H7 (cell line): ENCODE measurements at places on chromosomes 12 and 14.

DNA sequence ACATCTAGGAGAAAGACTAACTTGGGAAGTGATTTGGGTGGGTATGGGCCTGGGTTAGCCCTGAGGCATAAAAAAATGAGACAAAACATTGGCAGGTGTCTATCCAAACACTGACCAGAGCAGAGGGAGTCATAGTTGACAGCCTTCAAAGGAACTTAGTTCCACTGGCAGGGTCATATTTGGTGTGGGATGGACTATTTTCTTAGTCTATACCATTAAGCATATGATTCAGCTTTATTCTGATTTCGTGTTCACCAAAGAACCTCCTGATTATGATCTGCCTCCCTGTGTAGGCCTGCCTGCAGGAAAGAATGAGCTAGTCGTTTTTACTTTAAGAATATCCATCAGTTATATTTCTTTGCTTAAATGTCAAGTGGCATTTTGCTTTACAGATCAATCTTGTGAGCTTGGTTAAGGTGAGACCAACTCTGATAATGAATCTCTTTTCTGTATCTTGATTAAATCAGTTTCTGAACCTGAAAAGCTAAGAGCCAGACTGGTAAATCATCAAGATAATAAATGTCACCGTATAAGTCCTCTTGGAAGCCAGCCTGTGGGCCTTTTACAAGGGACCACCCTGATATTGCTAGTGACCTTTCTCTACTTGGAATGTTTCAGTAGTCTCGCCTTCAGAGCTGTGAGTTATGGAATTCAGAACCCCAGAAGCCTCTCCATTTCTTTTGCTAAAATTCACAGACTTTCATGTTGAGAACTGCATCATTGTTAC lies 182.9 kb downstream of the MON2 start:
- DNase-seq, result no peak

DNA sequence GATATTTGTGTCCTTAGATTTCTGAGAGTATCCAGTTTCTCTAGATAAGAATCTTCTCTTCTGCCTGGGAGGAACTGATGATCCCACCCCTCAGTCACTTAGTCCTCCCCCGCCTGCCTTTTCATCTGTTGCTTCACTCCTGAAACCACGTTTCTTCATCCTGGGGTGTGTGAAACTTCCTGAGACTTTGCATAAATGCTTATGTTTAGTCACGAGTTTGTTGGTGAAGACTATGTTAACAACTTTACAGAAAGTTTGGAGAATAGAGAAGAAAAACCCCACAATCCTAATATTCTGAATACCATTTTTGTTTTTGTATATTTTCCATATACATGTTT lies 33.2 kb downstream of the MARK3 start:
- peak; percentile 15 for DNase-seq

GRCh38 chr12:7129287-7129871 lies 690 bp upstream of the RBP5 start:
- DNase-seq, result no peak

DNA sequence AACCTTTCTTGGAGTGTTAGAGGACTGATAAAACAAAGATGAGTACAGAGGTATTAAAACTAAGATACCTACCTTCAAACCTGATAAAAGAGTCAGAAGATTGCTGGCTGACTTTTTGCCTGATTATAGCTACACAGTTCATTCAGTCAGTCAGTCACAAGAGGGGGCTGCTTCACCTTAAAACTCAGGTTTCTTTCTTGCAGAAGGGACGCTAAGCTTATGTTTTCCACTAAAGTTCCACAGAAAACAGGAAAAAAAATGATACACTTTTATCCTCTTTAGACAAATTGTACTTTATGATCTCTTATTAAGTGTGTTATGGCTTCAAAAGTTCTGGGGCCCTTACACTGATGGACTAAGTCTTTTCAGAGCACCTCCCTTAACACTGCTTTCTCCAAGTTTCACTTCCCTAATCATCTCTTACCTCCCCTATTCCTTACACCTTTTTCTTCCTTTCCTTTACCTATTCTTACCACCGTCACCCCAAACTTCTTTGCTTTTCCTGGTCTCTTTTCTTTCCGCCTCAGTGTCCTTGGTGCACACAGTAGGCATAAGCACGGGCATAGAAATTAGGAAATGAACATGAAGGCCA lies 448.7 kb upstream of the OR4E1 start:
- no peak for DNase-seq

DNA sequence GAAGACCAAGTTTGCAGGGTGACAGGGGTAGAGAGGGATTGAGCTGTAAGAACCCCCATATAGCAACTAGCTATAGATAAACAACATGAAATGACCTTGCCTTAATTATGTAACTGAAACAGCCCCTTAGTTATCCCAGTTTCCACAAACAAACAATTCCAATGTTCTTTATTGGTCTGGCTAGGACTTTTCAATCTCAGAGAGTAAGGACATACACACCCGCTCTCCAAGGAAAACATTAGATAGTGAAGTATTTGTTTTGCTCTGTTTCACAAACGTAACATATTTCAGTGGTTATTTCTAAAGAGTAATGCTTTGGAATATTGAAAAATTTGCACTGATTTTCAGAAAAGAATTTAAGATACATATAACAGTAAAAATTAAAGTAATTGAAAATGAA lies 51.6 kb upstream of the GTF2A1 start:
- DNase-seq, result no peak

DNA sequence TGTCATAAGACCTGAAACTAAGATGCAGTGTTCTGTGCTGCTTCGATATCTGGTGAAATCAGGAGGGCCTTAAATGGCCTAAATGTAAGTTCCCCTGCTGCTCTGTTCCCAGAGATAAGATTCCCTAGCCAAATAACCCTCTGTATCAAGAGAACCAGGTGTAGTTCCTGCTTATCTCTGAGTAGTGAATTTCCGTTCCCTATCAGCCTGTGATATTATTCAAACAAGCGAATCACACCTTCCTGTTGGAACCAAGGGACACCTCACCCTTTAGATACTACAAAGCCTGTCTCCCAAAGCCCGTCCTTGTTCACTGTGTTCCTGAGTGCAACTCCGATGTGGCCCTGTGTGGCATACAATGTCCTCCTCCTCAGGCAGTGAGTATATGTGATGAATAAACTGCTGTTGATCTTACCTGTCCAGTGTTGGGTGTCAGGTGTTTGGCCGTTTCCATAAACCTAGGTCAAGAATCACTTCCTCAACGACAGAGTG lies 52.2 kb upstream of the COCH start:
- no peak for DNase-seq

GRCh38 chr12:29782871-29783772 lies 620 bp downstream of the TMTC1 start:
- peak; percentile 73 for DNase-seq

DNA sequence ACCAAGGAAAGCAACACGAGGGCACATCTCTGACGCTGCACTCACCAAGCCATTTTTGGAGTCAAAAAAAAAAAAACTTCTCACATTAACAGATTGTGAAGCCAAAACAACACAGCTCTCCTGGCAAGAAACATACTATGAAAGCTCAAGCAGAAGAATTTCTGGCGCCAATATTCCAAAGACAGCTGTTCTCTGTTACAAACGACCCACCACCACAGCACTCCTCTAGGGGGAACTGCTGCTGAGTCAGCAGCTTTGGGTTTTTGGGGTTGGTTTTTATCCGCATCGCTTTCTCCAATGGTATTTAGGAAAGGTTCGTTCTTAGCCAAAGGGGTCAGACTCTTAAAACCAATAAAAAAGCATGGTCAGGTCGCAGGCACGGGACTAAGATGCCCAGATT lies 379.4 kb downstream of the RPS29 start:
- peak; percentile 2 for DNase-seq

- no peak for DNase-seq
These were observed 49.7 kb downstream of the KCNA1 start for GRCh38 chr12:4959381-4959780.

- DNase-seq, result peak; percentile 66
These were observed 60.4 kb downstream of the FZD10 start for GRCh38 chr12:130222519-130223218.

DNA sequence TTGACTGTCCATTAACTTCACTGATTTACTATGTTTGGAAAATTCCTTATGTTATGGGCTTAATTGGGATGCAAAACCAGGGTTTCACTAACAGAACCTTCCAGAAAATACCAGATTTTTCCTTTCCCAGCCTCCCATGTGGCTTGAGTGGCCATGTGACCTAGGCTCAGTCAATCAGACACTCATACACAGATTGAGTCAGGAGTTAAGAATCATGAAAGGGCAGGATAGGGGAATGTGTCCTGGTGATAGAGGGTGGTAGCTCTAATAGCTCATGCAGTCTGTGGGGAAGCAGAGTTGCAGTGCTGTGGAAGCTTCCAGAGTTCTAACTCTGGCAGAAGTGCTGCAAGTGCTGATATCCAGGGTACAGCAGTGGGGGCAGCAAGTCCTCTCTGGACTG lies 134.1 kb upstream of the IFNG-AS1 start:
- no peak for DNase-seq

DNA sequence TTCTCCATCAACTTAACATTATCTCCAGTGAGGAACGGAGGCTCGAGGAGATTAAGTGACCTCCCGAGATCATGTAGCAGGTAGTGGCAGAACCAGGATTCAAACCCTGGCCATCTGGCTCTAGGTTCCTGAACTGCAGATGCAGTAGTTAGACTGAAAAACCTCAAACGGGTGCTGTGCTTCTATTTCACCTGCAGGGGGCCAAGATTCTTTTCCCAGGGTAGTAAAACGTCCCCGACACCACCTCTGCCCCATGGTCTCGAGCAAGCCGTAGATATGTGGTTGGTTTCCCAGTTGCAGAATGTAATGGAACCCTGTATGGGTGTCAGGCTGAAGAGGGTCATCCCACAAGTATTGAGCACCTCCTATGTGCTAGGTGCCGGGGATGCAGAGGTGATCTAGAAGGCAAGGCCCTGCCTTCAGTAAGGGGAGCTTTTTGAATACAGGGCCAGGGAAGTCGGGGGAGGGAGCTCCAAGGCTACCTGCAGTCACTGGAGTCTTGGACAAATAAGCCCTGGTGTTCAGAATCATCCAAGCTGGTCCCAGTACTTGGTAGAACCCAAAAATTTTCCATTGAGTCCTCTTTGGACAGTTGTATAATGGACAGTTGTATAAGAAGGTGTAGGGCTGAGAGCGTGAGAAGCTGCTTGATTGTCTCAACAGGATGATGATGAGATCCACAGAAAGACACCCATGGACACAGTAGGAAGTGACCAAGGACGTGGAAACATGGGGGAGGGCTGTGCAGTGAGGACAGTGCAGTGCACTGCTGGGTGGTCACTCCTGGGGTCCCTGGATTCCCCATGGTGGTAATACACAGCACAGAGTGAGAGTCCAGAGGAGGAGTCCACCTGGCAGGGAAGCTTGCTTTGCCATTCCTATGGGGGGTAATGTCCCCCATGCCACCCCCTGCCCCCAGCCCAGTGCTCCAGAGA lies 197.2 kb downstream of the CHST11 start:
- peak; percentile 62 for DNase-seq

- no peak for DNase-seq
These were observed 108.0 kb upstream of the MAX start for GRCh38 chr14:65210118-65210821.
